ENCODE measurements at places on chromosomes 7 and 10. TPM values are rescaled to one million over a fixed set of nuclear protein-coding genes. Genes with fewer than 3 reads are reported as not detected.

MYO3A gene
- total RNA-seq: not detected

VAX1 gene
- not detected for total RNA-seq

SEMA3C gene
- total RNA-seq: not detected

HMX2 gene
- not detected for total RNA-seq

DIP2C gene
- total RNA-seq: 2.8 TPM

RAPGEF5 gene
- 0.17 TPM for total RNA-seq

HOXA10 gene
- total RNA-seq: not detected

GPR15LG gene
- total RNA-seq: not detected

CD36 gene
- not detected for total RNA-seq

NEUROD6 gene
- total RNA-seq: not detected
